Glutamatergic neuron (in vitro differentiated cells): ENCODE measurements at places on chromosomes 5 and 9. TPM values are rescaled to one million over a fixed set of nuclear protein-coding genes. Genes with fewer than 3 reads are reported as not detected.

DNA sequence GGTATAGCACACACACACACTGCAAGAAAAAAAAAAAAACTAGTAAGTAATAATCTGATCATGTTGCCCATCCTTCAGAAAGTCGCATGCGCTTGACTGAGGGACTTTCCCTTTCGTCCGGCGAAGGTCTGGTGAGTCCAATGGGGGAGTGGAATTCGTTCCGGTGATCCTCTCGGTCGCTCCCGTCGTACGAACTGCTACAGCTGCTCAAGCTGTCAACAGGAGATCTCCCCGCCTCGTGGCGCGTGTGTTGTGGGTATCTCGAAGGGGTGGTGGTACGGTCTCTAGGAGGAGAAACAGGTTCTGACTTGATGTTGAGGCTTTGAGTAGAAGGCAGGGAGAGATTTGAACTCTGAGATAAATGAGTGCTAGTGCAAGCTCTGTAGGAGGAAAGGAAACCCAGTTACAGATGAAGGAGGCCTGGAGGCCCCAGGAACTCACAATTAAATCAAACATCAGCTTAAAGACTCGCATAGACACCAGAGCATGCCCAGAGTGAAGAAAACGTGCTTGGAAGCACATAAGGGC lies 160.4 kb downstream of the MEF2C start:
- H3K27ac ChIP-seq, result peak overlapping the region; percentile 52
- H3K4me1 ChIP-seq, result peaks cover 34% of the 10 kb centered on the region
- DNase-seq, result peak; percentile 24
- H3K36me3 ChIP-seq, result no peaks in the 10 kb centered on the region
- no peaks in the 10 kb centered on the region for H3K27me3 ChIP-seq
- no peak overlapping the region for H3K4me3 ChIP-seq

DNA sequence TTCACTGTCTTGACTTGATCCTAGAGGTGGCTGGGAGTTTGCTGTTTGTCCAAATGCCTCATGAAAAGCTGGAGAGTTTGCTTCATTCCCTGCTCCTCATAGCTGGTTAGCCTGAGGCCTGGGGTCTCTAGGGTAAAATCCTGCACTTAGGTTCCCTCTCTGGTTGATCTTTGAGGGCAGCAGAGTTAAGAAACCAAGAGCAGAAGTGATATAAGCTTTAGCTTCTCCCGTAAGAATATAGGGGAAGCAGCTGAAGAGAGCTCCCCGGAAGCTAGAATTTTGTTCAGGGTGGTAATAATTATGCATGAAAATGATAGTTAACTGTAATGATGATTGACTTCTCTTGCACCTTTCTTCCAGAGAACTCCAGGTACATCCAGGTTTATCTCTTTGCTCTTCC lies 1.4 kb downstream of the FAM53C start:
- peak overlapping the region; percentile 99 for H3K27ac ChIP-seq
- H3K36me3 ChIP-seq, result no peaks in the 10 kb centered on the region
- H3K4me1 ChIP-seq, result peaks cover 24% of the 10 kb centered on the region
- DNase-seq, result no peak
- peak overlapping the region; percentile 100 for H3K4me3 ChIP-seq

TICAM2 gene
- total RNA-seq, result 0.42 TPM

LHX3 gene
- 0.81 TPM for total RNA-seq

DNA sequence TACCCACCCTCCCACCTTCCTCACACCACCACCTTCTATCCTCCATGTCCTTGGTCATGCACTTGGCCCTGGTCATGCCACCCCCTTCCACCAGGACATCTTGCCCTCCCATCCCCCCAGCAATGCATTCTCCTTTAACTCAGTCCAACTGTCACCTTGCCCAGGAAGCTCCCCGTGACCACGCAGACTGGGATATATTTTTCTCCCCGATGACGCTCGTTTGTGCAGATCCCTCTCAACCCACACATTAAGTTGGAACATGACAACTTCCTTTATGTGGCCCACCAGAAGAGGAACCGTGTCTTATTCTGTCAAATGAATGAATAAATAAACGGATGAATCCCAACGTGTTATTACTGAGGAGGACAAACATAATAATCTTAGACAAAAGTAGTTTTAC lies 82.8 kb upstream of the TAS2R1 start:
- no peaks in the 10 kb centered on the region for H3K36me3 ChIP-seq
- no peak overlapping the region for H3K27ac ChIP-seq
- no peak for DNase-seq
- peaks cover 14% of the 10 kb centered on the region for H3K4me1 ChIP-seq
- H3K27me3 ChIP-seq, result peaks cover 3% of the 10 kb centered on the region

GRCh38 chr5:150022158-150022531 lies 21.6 kb downstream of the HMGXB3 start:
- no peaks in the 10 kb centered on the region for H3K4me1 ChIP-seq
- no peaks in the 10 kb centered on the region for H3K27me3 ChIP-seq
- no peak overlapping the region for H3K27ac ChIP-seq
- H3K36me3 ChIP-seq, result no peaks in the 10 kb centered on the region
- no peak for DNase-seq

DNA sequence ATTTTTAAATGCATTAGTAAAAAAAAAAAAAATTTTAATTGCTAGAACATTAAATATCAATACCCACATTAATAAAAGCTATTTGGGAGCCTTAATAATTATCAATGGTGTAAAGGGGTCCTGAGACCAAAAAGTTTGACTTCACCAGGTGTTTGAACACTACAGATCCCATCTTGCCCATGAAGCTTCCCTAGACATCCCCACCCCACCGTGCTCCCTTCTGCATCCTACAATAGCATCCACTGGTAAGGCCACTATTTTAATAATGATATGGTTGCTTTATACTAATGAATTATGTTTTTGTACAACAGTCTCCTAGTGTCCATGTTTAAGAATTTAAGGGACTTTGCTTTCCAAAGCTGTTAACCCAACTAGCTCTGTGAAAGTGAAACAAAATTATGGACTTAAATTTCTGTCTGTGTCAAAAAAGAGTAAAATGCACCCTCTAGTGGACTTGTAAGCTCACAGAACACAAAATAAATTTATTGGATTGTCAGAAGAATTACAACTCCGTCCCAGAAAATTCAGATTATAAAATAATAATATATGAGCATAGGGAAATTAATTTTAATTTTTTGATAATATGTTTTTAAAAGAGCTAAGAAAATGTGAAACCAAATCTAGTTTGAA lies 76.0 kb downstream of the ARL15 start:
- no peak overlapping the region for H3K27ac ChIP-seq
- no peak overlapping the region for H3K4me3 ChIP-seq
- peaks cover 2% of the 10 kb centered on the region for H3K4me1 ChIP-seq

PKD2L2 gene
- total RNA-seq, result not detected

DNA sequence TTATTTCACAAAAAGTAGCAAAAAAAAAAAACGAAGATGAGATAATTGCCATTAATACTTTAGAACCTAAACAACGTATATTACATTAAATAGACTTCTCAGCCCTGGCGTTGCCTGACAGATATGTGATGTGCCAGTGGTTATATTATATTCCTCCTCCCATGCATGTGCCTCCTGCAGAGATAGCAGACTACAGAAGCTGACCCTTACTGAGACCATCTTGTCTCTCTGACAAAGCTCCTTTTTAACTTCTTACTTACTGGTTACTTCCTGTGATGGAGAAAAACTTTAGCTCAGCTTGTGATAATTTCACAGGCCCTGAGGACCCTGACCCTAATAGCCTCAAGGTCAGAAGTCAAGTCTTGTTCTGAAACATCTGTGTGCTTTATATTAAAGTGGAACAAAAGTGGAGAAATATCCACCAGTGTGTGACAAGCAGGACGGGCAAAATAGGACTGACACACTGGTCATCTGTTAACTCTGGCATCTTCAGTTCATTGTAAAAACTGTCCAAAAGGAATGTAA lies 80.6 kb upstream of the POU5F2 start:
- no peak overlapping the region for H3K4me3 ChIP-seq
- H3K27me3 ChIP-seq, result no peaks in the 10 kb centered on the region
- peaks cover 5% of the 10 kb centered on the region for H3K36me3 ChIP-seq
- no peaks in the 10 kb centered on the region for H3K4me1 ChIP-seq

- no peak overlapping the region for H3K4me3 ChIP-seq
- no peak for DNase-seq
- no peaks in the 10 kb centered on the region for H3K27me3 ChIP-seq
- peaks cover 5% of the 10 kb centered on the region for H3K4me1 ChIP-seq
- no peaks in the 10 kb centered on the region for H3K36me3 ChIP-seq
Measured at GRCh38 chr5:160621526-160621925, 199.9 kb downstream of the PTTG1 start.

GRCh38 chr9:69582018-69582417 lies 90.2 kb downstream of the APBA1 start:
- no peaks in the 10 kb centered on the region for H3K36me3 ChIP-seq
- no peak for DNase-seq
- peaks cover 7% of the 10 kb centered on the region for H3K4me1 ChIP-seq
- no peaks in the 10 kb centered on the region for H3K27me3 ChIP-seq

SLC6A19 gene
- not detected for total RNA-seq

TEX53 gene
- not detected for total RNA-seq

OTP gene
- 0.17 TPM for total RNA-seq

LHX6 gene
- total RNA-seq, result 2.8 TPM

IL31RA gene
- total RNA-seq, result not detected

CCL28 gene
- total RNA-seq, result 1.1 TPM

DNA sequence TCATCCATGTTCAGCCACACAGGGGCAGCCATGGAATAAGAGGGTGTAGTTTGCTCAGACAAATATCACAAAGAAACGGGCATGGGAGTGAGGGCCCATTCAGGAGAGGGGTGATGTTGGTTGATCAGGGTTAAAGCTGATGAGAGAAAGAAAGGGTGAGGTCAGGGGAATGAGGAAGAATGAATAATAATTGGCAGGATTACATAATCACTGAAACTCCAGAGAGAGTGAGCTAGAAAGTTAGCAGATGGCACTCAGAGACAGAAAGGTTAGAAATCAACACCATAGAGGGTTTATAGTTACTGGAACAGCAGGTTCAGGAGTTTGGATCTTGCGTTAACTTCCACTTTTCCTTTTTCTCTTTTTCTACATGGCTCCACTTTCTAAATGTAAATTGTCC lies 113.9 kb downstream of the TAF11L14 start:
- no peaks in the 10 kb centered on the region for H3K36me3 ChIP-seq
- peaks cover 6% of the 10 kb centered on the region for H3K4me1 ChIP-seq
- H3K4me3 ChIP-seq, result no peak overlapping the region

GRCh38 chr5:133232435-133232834 lies 180.6 kb downstream of the HSPA4 start:
- peaks cover 2% of the 10 kb centered on the region for H3K27me3 ChIP-seq
- peaks cover 11% of the 10 kb centered on the region for H3K36me3 ChIP-seq
- DNase-seq, result no peak
- no peak overlapping the region for H3K27ac ChIP-seq
- no peak overlapping the region for H3K4me3 ChIP-seq

GRCh38 chr9:132486706-132487350 lies 76.8 kb downstream of the CFAP77 start:
- H3K4me1 ChIP-seq, result peaks cover 23% of the 10 kb centered on the region
- H3K27ac ChIP-seq, result no peak overlapping the region
- peaks cover 2% of the 10 kb centered on the region for H3K36me3 ChIP-seq
- H3K4me3 ChIP-seq, result no peak overlapping the region

DNA sequence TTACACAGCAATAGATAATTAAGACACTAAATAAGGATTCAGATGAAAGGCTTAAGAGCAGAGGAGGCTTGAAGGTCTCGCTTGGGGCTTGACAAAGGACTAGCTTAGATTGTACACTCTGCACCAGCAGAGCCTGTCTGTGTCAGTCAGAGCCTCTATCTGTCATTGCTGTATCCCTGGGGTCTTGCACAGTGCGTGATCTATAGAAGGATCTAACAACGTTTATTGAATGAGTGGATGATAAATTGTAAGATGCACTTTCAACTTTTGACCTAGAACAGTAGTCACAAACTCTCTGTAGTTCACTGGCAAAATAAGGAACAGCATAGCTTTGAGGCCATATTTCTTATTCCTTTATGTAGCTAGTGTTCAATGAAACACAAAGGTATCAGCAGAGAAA lies 173.5 kb downstream of the ENTREP1 start:
- no peak overlapping the region for H3K4me3 ChIP-seq
- H3K27me3 ChIP-seq, result no peaks in the 10 kb centered on the region
- H3K36me3 ChIP-seq, result no peaks in the 10 kb centered on the region
- no peak overlapping the region for H3K27ac ChIP-seq

DNA sequence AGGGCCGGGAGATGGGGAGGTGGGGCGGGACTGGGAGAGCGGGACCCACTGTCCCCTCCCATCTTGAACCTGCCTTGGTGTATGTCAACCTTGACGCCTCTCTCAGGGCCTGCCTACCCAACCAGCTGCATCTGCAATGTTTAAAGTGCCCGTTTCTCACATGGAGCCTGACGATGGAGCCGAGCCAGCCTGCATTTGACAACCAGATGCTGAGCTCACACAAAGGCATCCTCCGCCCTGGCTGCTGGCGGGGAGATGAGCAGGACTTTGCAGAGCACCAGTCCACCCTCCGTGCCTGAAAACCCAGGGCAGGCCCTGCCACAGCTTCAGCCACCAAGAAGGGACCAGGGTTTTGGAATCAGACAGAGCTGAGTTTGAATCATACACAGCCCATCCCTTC lies 141.1 kb upstream of the SMIM23 start:
- H3K27me3 ChIP-seq, result peaks cover 7% of the 10 kb centered on the region
- peak overlapping the region; percentile 20 for H3K27ac ChIP-seq
- no peak for DNase-seq
- peaks cover 59% of the 10 kb centered on the region for H3K4me1 ChIP-seq
- H3K4me3 ChIP-seq, result no peak overlapping the region
- no peaks in the 10 kb centered on the region for H3K36me3 ChIP-seq

- H3K27ac ChIP-seq, result no peak overlapping the region
- peaks cover 5% of the 10 kb centered on the region for H3K27me3 ChIP-seq
- no peak overlapping the region for H3K4me3 ChIP-seq
- peak; percentile 71 for DNase-seq
- H3K4me1 ChIP-seq, result peaks cover 13% of the 10 kb centered on the region
- H3K36me3 ChIP-seq, result no peaks in the 10 kb centered on the region
Measured at GRCh38 chr9:137295238-137295811, 6.7 kb downstream of the NRARP start.

SOHLH1 gene
- not detected for total RNA-seq

- H3K4me1 ChIP-seq, result no peaks in the 10 kb centered on the region
- H3K27me3 ChIP-seq, result no peaks in the 10 kb centered on the region
- H3K4me3 ChIP-seq, result no peak overlapping the region
- DNase-seq, result no peak
Measured at GRCh38 chr5:13498279-13498678, 446.2 kb downstream of the DNAH5 start.

- H3K36me3 ChIP-seq, result no peaks in the 10 kb centered on the region
- no peak overlapping the region for H3K27ac ChIP-seq
- H3K27me3 ChIP-seq, result peaks cover 6% of the 10 kb centered on the region
- no peak for DNase-seq
- H3K4me3 ChIP-seq, result no peak overlapping the region
- H3K4me1 ChIP-seq, result peaks cover 21% of the 10 kb centered on the region
Measured at GRCh38 chr9:88953381-88954029, 37.8 kb upstream of the S1PR3 start.

GRCh38 chr9:101418518-101419430 lies 16.8 kb downstream of the ALDOB start:
- H3K36me3 ChIP-seq, result peaks cover 13% of the 10 kb centered on the region
- peaks cover 2% of the 10 kb centered on the region for H3K4me1 ChIP-seq
- H3K27me3 ChIP-seq, result peaks cover 4% of the 10 kb centered on the region
- no peak overlapping the region for H3K4me3 ChIP-seq

- H3K36me3 ChIP-seq, result no peaks in the 10 kb centered on the region
- H3K27ac ChIP-seq, result no peak overlapping the region
- H3K4me3 ChIP-seq, result no peak overlapping the region
Measured at GRCh38 chr5:119274767-119275130, 81.1 kb upstream of the TNFAIP8 start.

- no peaks in the 10 kb centered on the region for H3K36me3 ChIP-seq
- peaks cover 5% of the 10 kb centered on the region for H3K27me3 ChIP-seq
- no peaks in the 10 kb centered on the region for H3K4me1 ChIP-seq
Measured at GRCh38 chr5:6705088-6705487, 8.1 kb upstream of the TENT4A start.
